M059J (cell line): ENCODE measurements at places on chromosomes 2 and 18. TPM values are rescaled to one million over a fixed set of nuclear protein-coding genes. Genes with fewer than 3 reads are reported as not detected.

The CHRNG gene
- total RNA-seq: not detected in 2 replicates

DNA sequence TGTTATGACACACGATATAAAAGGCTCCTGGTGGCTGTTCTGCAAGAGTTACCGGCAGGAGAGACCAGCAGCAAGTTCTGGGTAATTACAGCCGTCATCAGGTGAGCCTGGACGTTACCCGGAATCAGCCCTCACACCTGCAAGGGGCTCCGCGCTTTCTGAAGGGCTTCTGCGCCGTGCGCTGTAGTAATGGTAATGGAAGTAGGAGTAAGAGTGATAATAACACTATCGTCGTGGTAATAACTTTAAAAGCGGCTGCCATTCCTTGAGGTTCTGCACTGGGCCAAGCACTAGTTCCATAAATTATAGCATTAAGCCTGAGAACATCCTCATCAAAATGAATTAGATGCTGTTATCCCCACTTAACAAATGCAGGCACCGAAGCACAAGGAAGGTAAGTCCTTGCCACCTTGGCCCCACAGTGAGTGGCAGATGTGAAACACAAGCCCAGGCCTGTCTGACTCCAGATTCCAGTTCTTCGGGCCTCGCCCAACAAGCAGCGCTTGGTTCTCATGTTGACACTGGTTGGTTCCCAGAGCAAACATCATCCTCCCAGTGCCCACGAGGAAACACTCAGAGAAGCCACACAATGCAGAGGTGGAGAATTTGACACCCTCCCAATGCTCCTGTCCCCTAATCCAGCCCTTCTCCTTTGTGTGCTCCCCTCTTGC is 205.2 kb downstream of the EIPR1 start:
- no peak for DNase-seq

DNA sequence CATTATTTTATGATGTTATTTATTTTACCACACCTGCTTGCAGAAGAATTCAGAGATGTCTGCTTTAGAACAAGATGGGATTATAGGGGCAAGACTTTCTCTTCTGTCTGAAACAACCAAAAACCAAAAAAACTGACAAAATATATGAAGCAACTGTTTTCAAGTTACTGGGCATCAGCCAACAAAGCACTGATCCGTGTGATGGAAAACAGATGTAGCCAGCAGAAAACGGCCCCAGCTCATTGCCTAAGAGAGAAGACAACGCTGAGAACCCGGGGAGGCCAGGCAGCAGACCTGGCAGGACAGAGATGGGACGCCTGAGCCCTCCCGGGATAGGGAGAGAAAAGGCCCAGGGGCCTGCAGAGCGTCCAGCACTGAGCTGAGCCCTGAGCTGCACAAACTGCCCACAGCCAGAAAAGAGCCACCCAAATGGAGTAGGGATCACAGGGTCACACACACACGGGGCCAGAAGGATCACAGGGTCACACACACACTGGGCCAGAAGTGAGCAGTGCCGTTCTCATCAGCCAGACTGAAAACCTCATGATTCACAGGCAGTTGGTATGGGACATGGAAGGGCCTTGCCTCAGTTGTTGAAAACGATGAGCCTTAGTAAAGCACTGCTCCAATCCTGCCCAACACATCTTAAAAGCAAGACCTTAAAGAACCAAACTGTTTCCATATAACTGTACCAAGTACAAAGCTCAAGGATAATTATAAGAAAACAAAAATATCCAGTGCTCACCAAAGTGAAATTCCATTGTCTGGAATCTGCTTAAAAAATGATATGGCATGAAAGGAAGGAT is 12.1 kb downstream of the PXDN start:
- DNase-seq: peak; percentile 83

DNA sequence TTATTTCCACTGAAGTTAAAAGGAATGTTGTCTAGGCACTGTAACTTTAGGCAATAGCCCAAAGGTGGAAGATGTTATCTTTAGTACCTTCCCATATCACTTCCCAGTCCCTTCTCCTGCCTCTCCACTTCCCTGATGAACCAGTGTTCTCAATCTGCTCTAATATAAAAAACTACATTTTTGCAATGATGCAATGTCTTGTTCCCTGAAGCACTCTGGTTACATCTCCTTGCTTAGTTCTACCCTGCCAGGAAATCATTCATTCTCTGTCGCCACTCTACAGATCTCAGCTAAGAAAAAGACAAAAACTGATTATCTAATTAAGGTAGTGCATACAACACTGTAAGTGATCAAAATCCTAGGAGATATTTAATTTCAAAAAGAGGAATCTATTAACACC is 71.3 kb downstream of the BAZ2B start:
- DNase-seq: no peak

GRCh38 chr2:112109278-112109677 is 28.9 kb upstream of the FBLN7 start:
- DNase-seq: no peak

DNA sequence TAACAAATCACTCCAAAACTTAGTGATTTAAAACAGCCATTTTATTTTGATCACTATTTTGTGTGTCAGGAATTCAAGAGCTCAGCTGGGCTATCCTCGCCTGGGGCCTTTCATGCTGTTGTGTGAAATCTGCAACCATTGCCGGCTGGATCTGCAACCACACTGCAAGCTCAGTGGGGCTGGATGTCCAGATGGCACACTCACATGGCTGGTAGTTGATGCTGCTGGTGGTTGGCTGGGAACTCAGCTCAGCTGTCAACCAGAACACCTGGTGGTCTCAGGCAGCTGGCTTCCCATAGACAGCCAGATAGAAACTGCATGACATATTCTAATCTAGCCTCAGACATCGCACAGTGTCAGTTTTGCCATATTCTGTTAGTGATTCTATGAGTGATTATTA is 30.6 kb upstream of the AP1S3 start:
- no peak for DNase-seq

- DNase-seq: no peak
These were observed 111.6 kb upstream of the PIEZO2 start for GRCh38 chr18:11260961-11261461.
